ENCODE measurements at places on chromosomes 6 and 20.

GRCh38 chr6:115514656-115515055 lies 546.0 kb downstream of the FRK start:
- DNase-seq: no peak

DNA sequence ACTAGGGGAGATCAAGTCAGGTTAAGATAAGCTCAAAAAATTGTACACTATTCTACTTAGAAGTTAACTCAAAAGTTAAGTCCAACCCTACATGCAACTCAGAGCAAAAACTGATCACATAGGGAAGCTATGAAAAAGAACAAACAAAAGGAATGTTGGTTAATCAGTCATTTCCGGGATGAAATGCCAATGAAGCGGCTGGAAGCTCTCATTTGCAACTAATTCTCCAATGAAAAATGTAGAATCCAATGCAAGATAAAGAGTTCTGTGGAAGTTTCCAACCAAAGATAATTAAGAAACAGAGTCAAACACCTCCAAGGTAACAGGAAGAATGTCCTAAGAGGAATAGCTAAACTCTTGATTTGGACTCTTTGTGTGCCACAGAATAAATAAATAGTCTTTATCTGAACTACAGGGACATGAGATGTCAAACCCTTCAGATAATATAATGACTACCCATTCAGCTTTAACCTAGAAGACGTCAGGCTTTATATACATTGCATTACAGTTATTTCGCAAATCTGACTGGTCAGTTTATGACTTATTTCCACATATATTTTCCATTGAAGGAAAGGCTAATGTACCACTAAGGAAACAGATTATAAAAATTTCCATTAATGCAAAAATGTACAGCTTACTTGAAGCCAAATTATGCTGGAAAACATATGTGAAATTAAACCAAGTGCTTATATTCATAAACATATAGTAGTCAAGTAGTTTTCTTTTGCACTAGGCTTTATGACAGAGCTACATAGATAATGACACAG lies 48.0 kb upstream of the DST start:
- no peak for DNase-seq

DNA sequence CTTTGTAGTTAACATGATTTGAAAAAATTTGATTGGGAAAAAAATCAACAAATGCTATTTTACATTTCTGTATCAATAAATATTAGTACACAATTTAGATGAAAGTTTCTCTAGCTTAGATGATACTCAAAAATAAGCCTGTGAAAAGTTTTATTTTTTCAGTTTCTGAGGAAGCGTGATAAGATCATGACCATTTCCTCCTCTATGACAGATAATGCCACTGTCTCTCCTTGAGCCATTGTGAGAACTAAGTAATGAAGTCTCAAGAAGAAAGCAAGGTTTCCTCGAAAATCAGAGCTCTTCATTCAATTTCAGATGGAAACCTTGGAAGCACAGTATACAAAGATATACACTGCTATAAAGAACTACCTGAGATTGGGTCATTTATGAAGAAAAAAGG lies 395.0 kb downstream of the HDGFL1 start:
- no peak for DNase-seq

- no peak for DNase-seq
These were observed 42.2 kb downstream of the B4GALT5 start for GRCh38 chr20:49671433-49671832.

DNA sequence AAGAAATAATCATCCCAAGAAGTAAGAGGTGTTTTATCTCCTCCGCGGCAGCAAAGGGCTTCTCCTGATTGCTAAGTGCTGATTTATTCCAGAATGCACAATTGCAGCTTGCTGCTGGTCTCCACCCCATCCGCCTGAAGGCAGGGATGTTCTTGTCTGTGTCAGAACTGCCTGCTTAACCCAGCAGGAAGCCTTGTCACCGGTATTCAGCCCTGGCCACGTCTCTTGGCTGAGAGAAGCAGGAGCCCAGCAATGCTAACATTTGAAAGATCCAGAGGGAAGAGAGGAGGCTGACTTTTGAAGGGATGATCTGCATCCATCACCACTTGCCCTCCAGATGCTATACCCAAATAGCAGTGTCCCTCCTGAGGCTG lies 4.2 kb downstream of the SCML4 start:
- peak; percentile 30 for DNase-seq

- DNase-seq: no peak
These were observed 44.8 kb downstream of the RIPOR2 start for GRCh38 chr6:24891004-24891403.

DNA sequence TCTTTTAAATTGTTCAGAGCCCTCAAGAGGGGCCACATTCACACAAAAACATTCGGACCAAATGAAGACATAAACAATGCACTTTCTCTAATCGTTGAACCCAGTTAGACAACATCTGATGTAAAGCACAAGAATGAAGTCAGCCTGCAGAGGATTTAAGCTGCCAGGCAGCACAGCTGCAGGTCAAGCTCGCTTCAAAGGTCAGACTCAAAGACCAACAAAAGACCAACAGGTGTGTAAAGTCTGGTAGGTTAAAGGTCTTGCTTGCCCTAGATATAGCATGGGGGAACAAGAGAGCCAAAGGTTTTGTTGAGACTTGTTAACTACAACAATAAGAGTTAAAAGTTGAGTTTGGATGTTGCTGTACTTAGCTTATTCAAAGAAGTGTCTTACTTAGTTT lies 26.7 kb upstream of the MYLIP start:
- no peak for DNase-seq

DNA sequence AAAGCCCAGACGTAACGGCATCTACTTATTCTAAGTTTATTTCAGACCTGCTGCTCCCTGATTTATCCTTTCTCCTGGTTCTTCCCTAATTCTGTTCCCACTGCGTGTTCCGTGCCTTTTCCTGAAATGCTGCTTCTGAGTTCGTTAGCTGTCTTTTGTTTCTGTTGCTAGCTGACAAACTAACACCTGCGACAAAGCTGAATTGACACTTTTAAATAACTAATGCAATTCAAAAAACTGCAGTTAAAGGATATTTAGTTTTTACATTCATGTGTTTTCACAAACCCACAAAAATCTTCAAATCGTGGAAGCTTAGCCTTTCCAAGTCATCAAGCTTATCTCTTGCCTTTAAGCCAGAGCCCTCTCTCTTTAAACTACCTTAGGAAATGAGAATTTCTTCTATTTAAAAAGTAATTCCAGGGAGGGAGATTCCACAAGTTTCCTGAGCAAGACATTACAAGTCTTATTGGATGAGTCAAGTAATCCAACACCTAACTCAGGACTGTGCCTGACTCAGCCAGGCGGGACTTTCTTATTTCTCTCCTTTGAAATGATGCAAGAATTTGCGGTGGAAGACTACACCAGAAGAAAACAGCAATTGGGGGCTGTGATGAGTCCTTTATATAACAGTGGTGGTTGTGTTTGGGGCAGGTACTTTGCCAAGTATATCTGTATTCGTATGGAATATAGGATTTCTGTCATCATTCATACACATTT lies 6.3 kb downstream of the ADTRP start:
- no peak for DNase-seq

DNA sequence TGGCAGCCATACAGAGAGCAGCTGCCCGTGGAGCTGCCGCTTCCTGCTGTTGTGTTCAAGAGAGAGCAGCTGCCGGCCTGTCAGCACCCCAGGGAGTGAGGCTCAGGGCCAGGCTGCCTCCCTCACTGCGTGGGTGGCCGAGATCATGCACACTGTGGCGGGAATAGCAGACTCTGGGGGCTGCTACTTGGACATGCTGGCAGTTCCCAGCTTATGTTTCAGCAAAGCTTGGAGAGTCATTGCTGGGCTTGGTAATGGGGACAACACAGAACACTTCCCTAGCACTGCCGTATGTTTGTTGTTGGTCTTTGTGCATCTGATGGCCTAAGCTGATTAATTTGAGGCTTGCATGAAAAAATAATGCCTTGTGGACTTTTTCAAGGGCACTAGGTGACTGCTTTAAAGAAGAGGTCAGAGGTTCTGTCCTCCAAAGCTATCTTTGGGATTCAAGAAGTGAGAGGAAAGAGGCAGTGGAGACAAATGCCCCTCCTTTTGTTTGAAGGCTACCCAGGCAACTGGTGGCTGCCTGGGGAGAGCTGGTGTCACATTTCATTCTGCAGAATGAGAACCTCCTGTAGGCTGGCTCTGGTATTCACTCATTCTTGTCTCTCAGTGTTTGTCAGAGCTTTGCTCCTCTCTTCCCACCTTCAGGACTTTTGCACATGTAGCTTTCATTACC lies 18.8 kb downstream of the MRAP2 start:
- DNase-seq: no peak

DNA sequence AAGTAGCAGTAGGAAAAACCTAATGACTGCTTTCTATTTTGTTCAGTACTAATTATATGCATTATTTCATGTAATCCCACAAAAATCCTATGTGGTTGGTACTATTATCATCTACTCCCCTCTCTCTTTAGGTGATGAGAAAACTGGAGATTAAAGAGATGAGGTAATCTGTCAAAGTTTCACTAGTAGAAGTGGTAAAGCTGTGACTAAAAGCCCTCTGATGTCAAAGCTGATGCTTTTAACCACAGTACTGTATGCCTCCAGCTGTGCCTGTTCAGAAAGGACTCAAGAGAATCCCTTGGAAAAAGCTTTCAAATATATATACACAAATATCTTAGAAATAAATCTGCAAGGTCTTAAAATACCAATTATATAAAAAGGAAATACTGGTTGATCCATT lies 38.0 kb downstream of the PHIP start:
- no peak for DNase-seq

GRCh38 chr6:1122083-1122482 lies 189.8 kb upstream of the FOXQ1 start:
- no peak for DNase-seq

DNA sequence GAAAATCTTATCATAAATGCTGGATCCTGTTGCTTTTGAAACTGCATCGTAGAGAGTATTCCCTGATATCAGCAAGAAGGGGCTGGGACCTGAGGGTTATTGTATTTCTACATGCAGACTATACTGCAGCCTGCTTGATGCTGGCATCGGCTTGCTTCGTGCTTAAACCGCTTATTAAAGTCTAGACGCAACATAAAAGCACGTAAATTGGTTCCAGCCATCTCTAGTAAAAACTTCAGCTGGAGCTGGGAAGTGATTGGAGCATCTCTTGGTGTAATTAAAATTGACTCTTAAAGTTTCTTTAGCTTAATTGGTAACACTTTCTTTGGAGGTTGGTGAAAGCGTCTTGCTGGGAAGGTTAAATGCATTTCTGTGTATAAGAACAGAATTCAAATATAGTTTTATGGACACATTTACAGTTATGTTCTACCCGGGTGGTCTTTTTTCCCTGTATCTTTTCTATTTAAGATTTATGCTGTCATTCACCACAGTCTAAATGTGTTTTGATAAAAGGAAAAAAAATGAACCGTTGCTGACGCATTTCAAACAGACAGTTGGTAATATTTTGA lies 139.0 kb upstream of the JAG1 start:
- no peak for DNase-seq

- no peak for DNase-seq
These were observed 86.4 kb upstream of the CBLN4 start for GRCh38 chr20:56091628-56092234.

GRCh38 chr20:20462185-20462584 lies 94.3 kb downstream of the INSM1 start:
- no peak for DNase-seq

DNA sequence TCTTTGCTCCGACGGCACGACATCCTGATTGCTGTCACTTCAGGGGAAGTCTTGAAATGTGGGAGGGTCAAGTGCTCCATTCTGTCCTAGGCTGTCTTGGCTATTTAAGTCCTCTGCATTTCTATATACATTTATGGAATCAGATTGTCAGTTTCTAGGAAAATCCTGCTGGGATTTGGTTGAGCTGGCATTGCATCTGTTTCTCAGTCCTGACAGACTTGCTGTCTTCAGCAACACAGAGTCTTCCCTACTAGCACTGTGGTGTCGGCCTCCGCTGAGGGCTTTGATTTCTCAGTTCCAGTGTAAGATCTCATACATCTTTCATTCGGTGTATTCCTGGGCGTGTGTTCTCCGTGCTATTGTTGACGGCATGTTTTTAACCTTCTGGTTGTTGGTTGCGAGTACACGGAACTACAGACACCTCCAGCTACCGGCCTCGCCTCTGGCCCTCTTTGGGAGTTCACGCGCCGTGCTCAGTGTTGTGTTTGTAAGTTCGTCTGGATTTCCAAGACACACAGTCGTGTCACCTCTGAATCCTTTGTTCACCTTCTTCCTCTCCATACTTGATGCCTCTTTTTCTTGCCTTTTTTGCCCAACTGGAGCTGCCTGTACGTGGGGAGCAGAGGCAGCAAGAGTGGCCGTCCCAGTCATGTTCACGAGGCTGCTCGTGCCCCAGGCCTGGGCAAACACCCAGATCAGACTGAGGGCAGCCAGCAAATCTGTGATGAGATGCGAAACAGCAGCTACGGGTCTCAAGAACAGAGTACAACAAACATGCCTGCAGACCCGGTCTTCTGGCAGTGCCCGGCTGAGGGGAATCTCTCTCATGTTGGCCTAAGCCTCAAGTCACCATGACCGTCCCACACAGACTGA lies 92.8 kb downstream of the TAF4 start:
- no peak for DNase-seq

- DNase-seq: no peak
These were observed 40.4 kb upstream of the GFRAL start for GRCh38 chr6:55286824-55287223.

- DNase-seq: no peak
These were observed 251.5 kb downstream of the TFAP2A start for GRCh38 chr6:10163203-10163962.

- no peak for DNase-seq
These were observed 439.6 kb downstream of the DOK5 start for GRCh38 chr20:54914995-54915394.

GRCh38 chr6:145116591-145117178 lies 618.6 kb downstream of the EPM2A start:
- DNase-seq: no peak

DNA sequence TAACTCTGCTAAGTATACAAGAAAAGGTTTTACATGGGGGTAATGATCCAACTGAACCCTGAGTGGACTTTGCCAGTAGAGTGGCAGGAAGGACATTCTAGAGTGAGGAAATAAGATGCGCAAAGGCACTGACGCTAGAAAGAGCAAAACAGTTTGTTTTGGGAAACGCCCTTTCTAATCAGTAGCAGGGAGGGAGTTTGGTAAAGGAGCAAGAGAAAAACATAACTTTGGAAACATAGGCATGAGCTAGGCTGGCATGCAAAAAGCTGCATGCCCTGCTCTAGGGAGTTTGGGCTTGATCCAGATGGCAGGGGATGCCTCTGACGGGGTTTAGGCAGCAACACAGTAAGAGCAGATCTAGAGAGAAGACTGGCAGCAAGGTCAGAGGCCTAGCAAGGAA lies 135.2 kb downstream of the DST start:
- DNase-seq: no peak

DNA sequence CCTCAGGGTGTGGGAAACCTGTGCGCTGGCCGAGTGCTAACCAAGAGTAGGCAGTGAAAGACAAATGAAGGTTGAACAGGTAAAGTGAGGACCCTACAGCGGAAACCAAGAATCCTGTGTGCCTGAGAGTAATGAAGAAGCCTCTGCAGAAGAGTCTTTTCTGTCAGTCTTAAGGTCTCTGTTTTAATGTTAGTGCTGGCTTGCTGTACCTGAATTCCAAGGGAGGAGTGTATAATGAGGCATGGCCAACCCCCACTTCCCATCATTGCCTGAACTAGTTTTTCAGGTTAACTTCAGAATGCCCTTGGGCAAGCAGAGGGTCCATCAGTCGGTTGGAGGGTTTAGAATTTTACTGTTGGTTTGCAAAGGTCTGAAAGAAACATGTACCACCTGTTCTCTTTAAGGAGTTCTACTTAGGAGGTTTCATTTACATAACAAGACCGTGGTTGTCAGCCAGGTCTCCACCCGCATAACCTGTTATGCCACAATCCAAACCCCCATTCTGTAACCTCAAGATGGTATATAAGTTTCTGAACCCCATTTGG lies 589 bp upstream of the PDCD2 start:
- DNase-seq: no peak

GRCh38 chr6:85574932-85575598 lies 18.6 kb downstream of the SNX14 start:
- DNase-seq: no peak

Data from activated naive CD8-positive, alpha-beta T cell treated with anti-CD3 and anti-CD28 coated beads, Interleukin-2, amount 50 U/mL, for 24 hours (primary cell).